ENCODE measurements at places on chromosomes 16 and 17.

DNA sequence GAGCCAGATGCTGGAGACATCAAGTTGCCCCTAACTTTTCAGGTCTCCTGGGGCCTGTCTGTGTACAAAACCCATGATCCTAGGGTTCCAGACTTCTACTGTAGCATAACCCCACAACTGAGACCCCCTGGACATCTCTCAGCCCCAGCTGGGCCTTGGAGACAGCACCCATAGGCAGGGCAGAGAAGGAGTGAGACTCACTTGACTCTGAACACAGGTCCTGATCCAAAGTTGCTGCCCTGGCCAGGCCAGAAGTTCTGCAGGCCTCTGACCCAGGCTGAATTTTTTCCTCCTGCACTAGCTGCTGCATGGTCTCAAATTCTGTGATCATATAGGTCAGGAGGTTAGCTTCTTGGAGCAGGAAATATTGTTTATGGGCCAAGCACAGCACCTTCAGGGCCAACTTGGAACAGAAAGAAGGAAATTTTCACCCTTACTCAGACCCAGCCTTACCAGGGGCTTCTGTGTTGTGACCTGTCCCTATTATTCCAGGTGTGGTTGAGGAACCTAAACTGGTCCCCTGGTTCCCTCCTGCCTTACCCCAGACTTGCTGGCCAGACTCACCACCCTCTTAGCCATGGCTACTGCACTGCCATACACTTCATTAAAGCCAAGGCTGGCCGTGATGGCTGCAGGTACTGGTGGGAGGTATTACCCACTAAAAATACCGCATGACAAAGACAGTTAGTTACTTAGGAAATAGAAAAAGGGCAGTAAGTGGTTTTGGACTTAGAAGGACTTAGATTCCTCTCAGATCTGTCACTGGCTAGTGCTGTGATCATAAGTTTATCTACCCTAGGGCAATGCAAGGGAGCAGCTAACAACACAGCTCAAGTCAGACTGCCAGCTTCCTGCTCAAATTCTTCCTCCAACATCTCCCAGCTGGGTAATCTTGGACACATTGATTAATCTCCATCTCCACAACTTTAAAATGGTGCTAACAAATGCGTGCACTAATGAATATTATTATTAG is 2180.1 kb downstream of the TP53TG3F start:
- DNase-seq, result no peak

GRCh38 chr17:79777894-79778503 is at the start of gene CBX2:
Gene CBX2, plus strand, starts transcription at chr17:79778148. Its CDS starts 88 bp downstream, at chr17:79778236.
- peak; percentile 88 for DNase-seq

GRCh38 chr17:74815550-74816370 is 39.6 kb upstream of the NAT9 start:
- no peak for DNase-seq

GRCh38 chr16:19749571-19750080 is 31.6 kb downstream of the IQCK start:
- no peak for DNase-seq

GRCh38 chr17:2253768-2254406 is 49.7 kb downstream of the SMG6 start:
- DNase-seq, result no peak

DNA sequence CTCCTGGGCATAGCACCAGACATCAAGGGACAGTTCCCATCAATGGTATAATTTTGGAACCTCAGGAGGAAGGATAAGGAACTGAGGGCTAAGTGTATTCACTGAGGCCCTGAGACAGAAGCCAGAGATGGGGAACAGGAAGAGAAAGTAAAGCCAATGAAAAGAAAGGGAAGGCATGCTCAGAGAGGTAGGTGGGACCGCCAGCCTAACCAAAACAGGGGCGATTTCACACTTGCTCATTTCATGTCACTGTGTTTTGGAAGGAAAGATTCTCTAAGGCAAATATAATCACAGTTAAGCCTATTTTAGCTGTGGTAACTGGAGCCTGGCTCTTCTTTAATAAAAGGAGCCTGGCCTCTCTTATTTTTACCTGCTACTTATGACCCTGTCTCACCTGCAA is 411.1 kb downstream of the CDH13 start:
- no peak for DNase-seq

GRCh38 chr16:85200471-85201278 is 88.4 kb upstream of the CIBAR2 start:
- DNase-seq, result no peak

DNA sequence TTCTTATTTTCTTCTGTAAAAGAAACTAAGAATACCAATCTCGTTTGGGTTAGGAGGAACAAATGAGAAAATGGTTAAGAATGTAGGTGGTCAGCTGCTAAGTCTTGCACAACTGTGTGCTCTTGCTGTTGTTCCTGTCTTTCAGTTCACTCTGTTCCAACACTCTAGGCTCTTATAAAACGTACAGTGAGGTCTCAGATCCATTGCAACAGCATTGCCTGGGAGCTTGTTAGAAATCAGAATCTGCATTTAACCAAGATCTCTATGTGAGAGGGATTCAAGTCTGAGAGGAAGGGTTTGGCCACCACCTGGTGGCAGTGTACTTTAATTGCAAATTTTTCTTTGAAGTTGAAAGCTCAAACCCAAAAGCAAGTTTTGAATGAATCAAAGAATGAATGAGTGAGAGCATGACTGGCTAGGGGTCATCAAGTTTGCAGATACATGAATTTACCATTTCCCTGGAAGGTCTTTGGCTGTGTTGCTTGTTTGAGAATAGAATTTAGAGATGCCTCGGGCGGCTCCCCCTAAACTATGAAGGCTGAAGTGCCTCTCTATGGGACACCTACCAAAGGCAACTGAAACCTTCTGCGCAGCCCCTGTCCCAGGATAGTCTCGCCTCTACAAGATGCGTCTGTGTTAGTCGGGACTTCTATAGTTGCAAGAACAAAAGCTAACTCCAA is 2.5 kb downstream of the ALOX15B start:
- no peak for DNase-seq

- DNase-seq, result no peak
These were observed 686 bp upstream of the RHOT2 start for GRCh38 chr16:667113-667779.

- DNase-seq, result no peak
These were observed 3.7 kb downstream of the LDHD start for GRCh38 chr16:75112734-75113491.

- no peak for DNase-seq
These were observed 69.2 kb upstream of the WSB1 start for GRCh38 chr17:27224526-27225315.

- no peak for DNase-seq
These were observed 62.9 kb downstream of the IL21R start for GRCh38 chr16:27464626-27465482.

- DNase-seq, result no peak
These were observed 258.0 kb upstream of the MYOCD start for GRCh38 chr17:12407495-12408252.

DNA sequence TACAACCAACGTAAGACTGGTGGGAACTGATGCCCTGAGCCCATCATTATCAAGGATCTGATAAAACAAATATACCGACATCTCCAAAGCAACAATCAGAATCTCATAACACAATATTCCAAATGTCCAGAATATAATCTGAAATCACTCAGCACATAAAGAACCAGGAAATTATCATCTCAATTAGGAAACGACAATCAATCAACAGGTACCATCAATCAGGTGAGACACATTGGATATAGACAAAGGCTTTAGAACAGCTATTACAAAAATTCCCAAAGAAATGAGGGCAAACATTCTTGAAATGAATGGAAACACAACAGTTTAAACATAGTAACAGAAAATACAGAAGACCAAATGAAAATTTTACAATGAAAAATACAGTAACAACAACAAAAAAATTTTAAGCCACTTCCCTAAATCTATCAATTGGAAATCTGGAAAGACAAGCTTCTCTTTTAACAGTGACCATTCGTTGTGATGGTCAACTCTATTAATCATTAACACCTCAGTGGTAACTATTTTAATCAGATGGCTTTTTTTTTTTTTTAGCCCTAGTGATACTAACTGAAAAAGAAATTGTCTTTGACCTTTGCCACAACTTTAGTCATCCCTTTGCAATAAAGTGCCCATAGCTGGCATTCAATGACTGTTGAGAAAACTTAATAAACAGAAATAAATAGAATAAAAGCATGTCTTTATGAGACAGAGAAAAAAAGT is 70.4 kb downstream of the USP32 start:
- no peak for DNase-seq

DNA sequence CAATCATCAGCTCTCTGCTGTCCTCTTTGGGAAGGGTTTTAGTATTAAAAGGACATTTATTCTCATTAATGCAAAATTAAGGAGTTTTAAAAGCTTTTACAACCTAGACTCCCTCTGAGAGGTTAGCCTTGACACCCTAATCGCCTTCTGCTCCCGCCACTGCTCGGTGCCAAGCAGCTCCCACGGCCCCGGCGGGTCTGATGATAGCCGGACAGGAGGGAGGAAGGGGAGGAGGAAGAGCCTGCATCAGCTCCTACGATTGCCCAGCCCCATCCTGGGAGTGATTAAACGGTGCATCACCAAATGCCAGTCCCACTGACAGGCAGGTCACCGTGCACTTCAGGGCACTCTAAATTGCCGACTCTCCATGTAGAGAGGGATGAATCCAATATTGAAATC is 8.3 kb downstream of the SHPK start:
- no peak for DNase-seq

DNA sequence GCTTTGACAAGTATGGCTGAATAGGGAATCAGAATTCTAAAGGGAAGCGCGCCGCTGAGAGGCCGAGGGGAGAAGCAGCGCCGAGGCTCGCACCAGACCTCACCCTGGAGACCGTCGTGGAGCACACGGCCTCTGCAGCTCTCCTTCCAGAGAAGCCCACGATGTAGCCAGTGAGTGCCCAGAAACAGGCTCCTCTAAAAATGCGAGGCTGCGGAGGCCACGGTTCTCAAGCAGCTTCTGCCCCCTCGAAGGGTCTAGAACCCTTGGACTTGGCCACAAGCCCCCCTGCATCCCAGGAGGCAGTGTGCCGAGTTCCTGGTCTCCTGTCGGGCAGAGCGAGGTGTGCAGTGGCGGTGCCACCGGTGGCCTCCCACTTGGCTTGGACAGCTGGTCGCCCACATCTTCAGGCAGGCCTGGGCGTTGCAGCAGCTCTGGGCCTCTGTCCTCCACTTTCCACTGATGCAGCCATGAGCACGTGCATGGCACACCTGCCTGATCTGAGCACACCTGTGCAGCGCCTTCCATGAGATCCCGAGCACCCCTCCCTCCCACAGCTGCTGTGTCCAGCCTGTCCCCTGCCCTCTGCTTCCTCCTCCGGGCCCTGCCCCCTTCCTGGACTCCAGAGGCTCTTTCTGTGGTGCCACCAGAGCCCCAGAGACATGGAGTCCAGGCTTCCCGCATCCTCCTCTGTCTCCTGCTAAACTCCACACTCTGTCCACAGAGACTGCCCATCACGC is 18.9 kb upstream of the WDR45B start:
- no peak for DNase-seq

- DNase-seq, result no peak
These were observed 249.3 kb upstream of the CIBAR2 start for GRCh38 chr16:85361441-85362118.

Data from femur (tissue), 1 donor.